ENCODE measurements at places on chromosomes 7 and 10. TPM values are rescaled to one million over a fixed set of nuclear protein-coding genes. Genes with fewer than 3 reads are reported as not detected.

The LFNG gene
- total RNA-seq = 42.0 TPM

The NEUROG3 gene
- not detected for total RNA-seq

The LAMB1 gene
- total RNA-seq = 493 TPM

The SPDYE1 gene
- total RNA-seq = not detected

The TEX47 gene
- not detected for total RNA-seq

The NUPR2 gene
- total RNA-seq = 3.0 TPM

The FAM20C gene
- total RNA-seq = 67.1 TPM

The GTPBP10 gene
- 10.5 TPM for total RNA-seq

The NANOS1 gene
- total RNA-seq = 1.9 TPM

The PLOD3 gene
- total RNA-seq = 42.0 TPM

The PIK3CG gene
- total RNA-seq = 6.7 TPM

The GCK gene
- 2.9 TPM for total RNA-seq

The PRXL2A gene
- total RNA-seq = 58.3 TPM

The FAM131B gene
- 1.9 TPM for total RNA-seq

The IDI2 gene
- not detected for total RNA-seq

The PTPRE gene
- 17.3 TPM for total RNA-seq

The ANAPC16 gene
- 105 TPM for total RNA-seq

The AGR2 gene
- 26.9 TPM for total RNA-seq

The ERVW-1 gene
- total RNA-seq = not detected

The CCDC136 gene
- 13.8 TPM for total RNA-seq

The HEPACAM2 gene
- total RNA-seq = 2.7 TPM

The SLC26A3 gene
- total RNA-seq = not detected

The CYP26A1 gene
- total RNA-seq = 0.12 TPM

The CYP3A4 gene
- total RNA-seq = not detected

The PITX3 gene
- total RNA-seq = 3.7 TPM

The GPR15LG gene
- total RNA-seq = 0.64 TPM

The LBX1 gene
- 1.5 TPM for total RNA-seq

The RBM20 gene
- total RNA-seq = 5.4 TPM

The TACC2 gene
- 26.1 TPM for total RNA-seq

The HOXA4 gene
- 3.7 TPM for total RNA-seq

The ENKUR gene
- 1.3 TPM for total RNA-seq

The PSD gene
- 11.7 TPM for total RNA-seq

The KIAA1549 gene
- 9.7 TPM for total RNA-seq

The ARL5B gene
- 33.0 TPM for total RNA-seq

The TAS2R4 gene
- 4.7 TPM for total RNA-seq

The CYP2E1 gene
- total RNA-seq = 1.4 TPM

The IFIT1B gene
- total RNA-seq = 3.0 TPM

The FAM241B gene
- total RNA-seq = 4.1 TPM

The TLX1 gene
- total RNA-seq = not detected

The HILPDA gene
- total RNA-seq = 61.0 TPM

The ZNF117 gene
- 18.5 TPM for total RNA-seq

The PDCD4 gene
- total RNA-seq = 71.0 TPM

The PRSS37 gene
- total RNA-seq = not detected

The ZNF727 gene
- 0.35 TPM for total RNA-seq

The CALHM1 gene
- total RNA-seq = not detected

The LRRC17 gene
- 41.7 TPM for total RNA-seq

The SYCE1 gene
- total RNA-seq = not detected

The CDNF gene
- total RNA-seq = 3.1 TPM

The GRM3 gene
- total RNA-seq = 0.18 TPM
